Naive thymus-derived CD8-positive, alpha-beta T cell (primary cell): ENCODE measurements at places on chromosomes 7 and 10.

GRCh38 chr7:16668978-16669377 lies 23.0 kb downstream of the BZW2 start:
- DNase-seq = no peak

DNA sequence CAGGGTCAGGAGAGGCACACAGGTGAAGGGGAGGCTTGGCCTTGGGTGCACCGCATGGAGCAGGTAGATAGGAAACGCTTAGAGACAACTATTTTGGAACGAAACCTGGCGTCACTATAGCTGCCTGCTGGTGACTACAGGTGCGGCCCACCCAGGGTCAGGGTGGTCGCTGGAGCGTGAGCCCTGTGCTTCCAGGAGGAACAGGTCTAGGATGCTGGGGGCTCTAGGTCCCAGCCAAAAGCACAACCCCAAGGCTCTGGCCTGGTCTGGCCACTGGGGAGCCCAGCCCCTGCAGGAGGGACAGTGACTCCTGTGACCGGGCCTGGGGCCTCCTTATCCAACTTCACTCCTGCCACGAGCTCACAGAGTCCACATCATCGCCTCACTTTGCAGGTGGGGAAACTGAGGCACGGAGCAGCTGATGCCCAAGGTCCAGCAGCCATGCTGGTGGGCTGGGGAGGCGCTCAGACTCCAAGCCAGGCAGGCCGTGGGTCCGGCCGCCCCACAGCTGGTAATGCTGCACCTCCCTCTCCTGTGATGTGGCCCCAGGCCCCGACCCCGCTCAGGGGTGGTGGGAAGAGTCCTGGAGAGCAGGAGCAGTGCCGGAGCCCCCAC lies 9.0 kb downstream of the LFNG start:
- DNase-seq = no peak

GRCh38 chr7:2639695-2640481 lies 8.1 kb downstream of the TTYH3 start:
- DNase-seq = no peak

- no peak for DNase-seq
These were observed 12.9 kb upstream of the C10orf88 start for GRCh38 chr10:122966879-122967278.

DNA sequence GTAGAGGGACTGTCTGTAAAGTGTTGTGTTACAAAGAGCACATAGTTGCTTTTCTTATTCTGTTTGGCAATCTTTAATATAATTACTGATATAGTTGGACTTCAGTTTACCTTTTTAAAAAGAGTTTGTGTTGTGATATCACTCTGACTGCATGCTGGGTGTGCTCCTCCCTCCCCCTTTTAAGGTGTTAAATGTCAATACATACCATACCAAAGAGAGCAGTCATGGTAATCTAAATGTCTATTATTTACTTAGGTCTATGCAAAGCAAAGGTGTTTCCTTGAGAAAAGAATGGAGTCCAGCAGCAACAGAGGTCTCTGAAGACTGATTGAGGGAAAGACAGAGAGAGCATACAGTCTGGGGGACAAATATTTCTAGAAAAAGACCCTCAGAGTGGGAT lies 275.1 kb upstream of the NRP1 start:
- no peak for DNase-seq

GRCh38 chr7:108592646-108593201 lies 23.1 kb downstream of the DNAJB9 start:
- no peak for DNase-seq
